ENCODE measurements at places on chromosomes 5 and 9. TPM values are rescaled to one million over a fixed set of nuclear protein-coding genes. Genes with fewer than 3 reads are reported as not detected.

The CLPTM1L gene
- total RNA-seq: 153 TPM

The TTC39B gene
- total RNA-seq: 46.9 TPM

The GKAP1 gene
- total RNA-seq: 5.4 TPM

The MYOZ3 gene
- total RNA-seq: 1.7 TPM

The GPX3 gene
- total RNA-seq: 1,259 TPM

The ZNF366 gene
- total RNA-seq: 12.2 TPM

The SHOC1 gene
- total RNA-seq: not detected

The CCL27 gene
- not detected for total RNA-seq

The FOXD4L6 gene
- not detected for total RNA-seq

The PCDHGA7 gene
- total RNA-seq: 2.5 TPM

The DOCK8 gene
- 83.4 TPM for total RNA-seq

- no peaks in the 10 kb centered on the region for H3K36me3 ChIP-seq
- no peak overlapping the region for H3K27ac ChIP-seq
- peak; percentile 65 for DNase-seq
- no peak overlapping the region for H3K4me3 ChIP-seq
- H3K27me3 ChIP-seq: no peaks in the 10 kb centered on the region
- peaks cover 8% of the 10 kb centered on the region for H3K4me1 ChIP-seq
Observed at GRCh38 chr5:178336889-178337288, 104.3 kb upstream of the PHYKPL start.

DNA sequence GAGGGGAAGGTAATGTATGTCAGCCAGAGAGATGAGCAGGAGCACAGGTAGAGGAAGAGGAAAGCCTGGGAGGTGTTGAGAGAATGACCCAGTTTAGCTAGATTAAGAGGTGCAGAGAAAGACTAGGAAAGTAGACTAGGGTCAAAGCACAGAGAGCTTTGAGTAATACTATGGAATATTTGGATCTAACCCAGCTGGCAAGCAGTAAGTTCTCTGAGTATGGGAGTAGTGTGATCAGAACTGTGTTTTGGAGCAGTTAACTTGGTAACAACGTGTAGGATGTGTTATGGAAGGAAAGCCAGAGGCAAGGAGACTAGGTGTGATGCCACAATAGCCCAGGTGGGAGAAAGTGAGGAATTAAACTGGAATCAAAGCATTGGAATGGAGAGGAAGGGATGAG is 84.9 kb upstream of the PTGER4 start:
- H3K36me3 ChIP-seq: no peaks in the 10 kb centered on the region
- no peaks in the 10 kb centered on the region for H3K27me3 ChIP-seq
- H3K4me3 ChIP-seq: no peak overlapping the region
- H3K27ac ChIP-seq: no peak overlapping the region

- H3K4me3 ChIP-seq: no peak overlapping the region
- no peaks in the 10 kb centered on the region for H3K4me1 ChIP-seq
- no peak overlapping the region for H3K27ac ChIP-seq
- no peak for DNase-seq
Observed at GRCh38 chr5:158525663-158526062, 574.1 kb downstream of the EBF1 start.

- peaks cover 94% of the 10 kb centered on the region for H3K36me3 ChIP-seq
- no peaks in the 10 kb centered on the region for H3K27me3 ChIP-seq
- H3K4me3 ChIP-seq: no peak overlapping the region
Observed at GRCh38 chr5:10427201-10427600, 14.5 kb upstream of the ROPN1L start.

- no peak overlapping the region for H3K4me3 ChIP-seq
- H3K27me3 ChIP-seq: no peaks in the 10 kb centered on the region
- H3K4me1 ChIP-seq: no peaks in the 10 kb centered on the region
Observed at GRCh38 chr5:96638561-96638960, 23.6 kb upstream of the CAST start.

DNA sequence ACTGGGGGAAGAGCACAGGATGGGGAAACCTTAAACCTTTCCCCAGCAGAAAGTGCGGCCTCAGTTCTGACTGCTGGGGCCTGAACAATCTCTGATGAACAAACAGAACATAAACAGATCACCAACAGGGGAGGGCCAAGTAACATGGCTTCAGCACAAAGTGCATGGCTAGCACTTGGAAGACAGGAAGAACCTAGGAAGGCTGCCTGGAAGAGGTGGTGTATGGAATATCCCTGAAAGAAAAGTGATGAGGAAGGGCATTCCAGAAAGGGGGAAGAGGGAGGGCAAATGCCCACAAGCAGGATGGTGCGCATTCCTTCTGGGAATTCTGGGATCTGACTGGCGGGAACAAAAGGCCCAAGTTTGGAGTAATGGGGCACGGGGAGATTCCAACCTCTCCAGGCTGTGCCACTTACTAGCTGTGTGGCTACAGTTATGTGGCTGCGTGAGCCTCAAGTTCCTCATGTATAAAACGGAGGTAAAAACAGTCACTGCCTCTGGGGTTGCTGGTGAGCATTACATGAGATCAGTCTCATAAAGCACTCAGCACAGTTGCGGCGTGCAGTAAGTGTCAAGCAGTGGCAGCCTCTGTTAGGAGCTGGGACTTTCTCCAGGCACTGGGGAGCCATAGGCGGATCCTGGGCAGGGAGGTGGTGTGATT is 1.6 kb downstream of the PDGFRB start:
- no peaks in the 10 kb centered on the region for H3K4me1 ChIP-seq
- DNase-seq: no peak
- H3K27me3 ChIP-seq: peaks cover 6% of the 10 kb centered on the region
- peak overlapping the region; percentile 77 for H3K27ac ChIP-seq
- peaks cover 5% of the 10 kb centered on the region for H3K36me3 ChIP-seq

DNA sequence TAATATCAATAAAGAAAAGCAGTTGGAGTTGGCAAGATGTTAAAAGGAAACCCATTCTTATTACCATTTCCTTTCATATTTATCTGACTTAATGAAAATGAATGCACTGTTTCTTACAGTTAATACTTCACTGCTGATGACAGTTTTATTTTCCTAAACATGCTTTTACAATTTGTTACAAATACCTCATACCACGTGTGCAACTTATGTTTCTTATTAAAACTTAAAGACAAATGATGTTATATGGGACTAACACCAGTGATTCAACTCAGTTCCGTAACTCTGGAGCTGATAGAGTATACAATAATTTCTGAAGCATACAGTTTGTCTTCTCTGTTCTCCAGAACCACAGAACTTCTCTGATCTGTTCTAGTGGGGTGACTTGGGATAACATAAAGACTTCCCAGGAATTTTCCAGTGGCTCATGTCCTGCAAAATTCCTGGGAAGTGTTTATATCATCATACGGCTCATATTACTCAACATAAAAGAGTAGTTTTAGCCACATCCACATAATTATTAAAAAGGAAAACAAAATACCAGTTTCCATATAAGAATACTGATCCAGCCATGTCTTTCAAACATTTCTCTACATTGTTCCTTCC is 1259.0 kb upstream of the C9orf72 start:
- DNase-seq: no peak
- no peaks in the 10 kb centered on the region for H3K4me1 ChIP-seq
- H3K36me3 ChIP-seq: no peaks in the 10 kb centered on the region
- no peak overlapping the region for H3K27ac ChIP-seq

DNA sequence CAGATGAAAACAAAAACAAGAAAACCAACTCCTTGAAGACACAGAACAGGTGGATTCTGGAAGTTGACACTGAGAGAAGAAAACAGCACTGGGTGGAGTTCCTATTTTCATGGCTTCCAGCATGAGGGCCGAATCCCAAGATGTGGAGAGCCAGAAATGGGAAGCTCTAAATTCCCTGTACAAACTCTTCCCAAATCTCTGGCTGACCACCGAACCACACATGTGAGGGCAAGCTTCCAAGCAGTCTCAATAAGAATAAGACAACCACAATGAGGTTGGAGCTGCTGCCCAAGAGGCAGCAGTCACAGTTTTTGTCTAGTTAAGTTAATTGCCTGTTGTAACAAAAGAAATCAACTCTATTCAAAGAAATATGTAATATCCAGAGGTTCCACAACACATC is 339.3 kb upstream of the SLC30A5 start:
- no peak overlapping the region for H3K27ac ChIP-seq
- H3K27me3 ChIP-seq: no peaks in the 10 kb centered on the region
- no peak overlapping the region for H3K4me3 ChIP-seq
- no peaks in the 10 kb centered on the region for H3K36me3 ChIP-seq
- no peaks in the 10 kb centered on the region for H3K4me1 ChIP-seq

DNA sequence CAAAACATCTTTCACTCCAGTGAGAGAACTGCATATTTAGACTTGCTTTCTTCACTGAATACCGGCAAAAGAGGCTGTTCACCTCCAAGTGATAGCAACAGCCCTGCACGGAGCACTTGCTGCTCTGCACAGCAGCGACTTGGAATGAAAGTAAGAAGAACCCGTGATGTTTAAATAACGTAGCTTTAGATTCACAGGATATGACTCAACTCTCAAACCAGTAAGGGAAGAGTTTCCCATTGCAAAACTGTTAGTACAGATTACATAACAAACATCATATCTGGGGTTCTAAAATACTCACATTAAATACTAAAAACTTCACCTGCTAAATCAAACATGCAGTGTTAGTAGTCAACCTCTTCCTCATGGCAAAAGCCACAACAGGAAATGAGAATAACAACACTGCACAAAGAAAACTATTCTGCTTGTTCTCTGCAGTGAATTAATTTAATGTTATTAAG is 203.4 kb downstream of the MCTP1 start:
- peak; percentile 77 for DNase-seq
- peak overlapping the region; percentile 55 for H3K27ac ChIP-seq
- no peaks in the 10 kb centered on the region for H3K36me3 ChIP-seq
- no peaks in the 10 kb centered on the region for H3K27me3 ChIP-seq

DNA sequence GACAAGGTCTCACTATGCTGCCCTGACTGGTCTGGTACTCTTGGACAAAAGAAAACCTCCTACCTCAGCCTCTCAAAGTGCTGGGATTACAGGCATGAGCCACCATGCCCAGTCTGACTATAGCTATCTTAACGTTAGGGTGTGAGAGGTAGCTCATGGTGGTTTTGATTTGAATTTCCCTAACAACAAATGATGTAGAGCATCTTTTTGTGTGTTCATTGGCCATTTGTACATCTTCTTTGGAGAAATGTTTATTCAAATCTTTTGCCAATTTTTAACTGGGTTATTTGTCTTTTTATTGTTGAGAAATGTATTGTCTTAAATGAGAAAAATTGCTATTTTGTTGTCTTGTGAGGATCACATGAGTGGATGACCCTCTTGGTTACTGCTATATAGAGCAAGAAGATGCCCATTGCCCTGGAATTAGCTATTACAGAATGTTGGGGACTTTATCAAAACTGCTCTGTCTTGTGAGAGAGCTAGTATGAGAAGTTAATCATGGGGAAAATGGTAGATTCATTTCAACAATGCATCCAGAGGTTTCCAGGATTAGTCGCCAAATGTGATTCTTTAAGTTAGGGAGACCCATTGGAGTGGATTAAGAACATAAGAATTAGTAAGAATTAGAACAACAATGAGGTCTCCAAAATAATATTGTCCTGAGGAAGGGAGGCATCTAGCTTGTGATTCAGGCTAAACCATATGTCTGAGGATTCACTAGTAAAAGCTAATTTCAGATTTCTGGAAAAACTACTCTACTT is 124.3 kb upstream of the MOCS2 start:
- H3K4me3 ChIP-seq: no peak overlapping the region
- no peaks in the 10 kb centered on the region for H3K36me3 ChIP-seq
- no peak overlapping the region for H3K27ac ChIP-seq
- H3K4me1 ChIP-seq: no peaks in the 10 kb centered on the region

DNA sequence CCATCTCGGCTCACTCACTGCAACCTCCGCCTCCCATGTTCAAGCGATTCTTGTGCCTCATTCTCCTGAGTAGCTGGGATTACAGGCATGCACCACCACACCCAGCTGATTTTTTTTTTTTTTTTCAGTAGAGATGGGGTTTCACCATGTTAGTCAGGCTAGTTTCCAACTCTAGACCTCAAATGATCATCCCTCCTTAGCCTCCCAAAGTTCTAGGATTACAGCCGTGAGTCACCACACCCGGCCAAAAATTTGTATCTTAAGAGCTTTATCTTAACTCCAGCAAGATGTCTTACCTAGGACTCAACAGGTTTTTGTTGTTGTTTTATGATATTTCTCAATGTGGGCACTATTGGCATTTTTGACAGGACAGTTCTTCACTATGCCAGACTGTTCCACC is 27.9 kb downstream of the LYRM7 start:
- H3K27ac ChIP-seq: no peak overlapping the region

- no peaks in the 10 kb centered on the region for H3K4me1 ChIP-seq
- H3K27ac ChIP-seq: no peak overlapping the region
- DNase-seq: no peak
- H3K36me3 ChIP-seq: no peaks in the 10 kb centered on the region
- no peak overlapping the region for H3K4me3 ChIP-seq
Observed at GRCh38 chr5:120086081-120086480, 378.0 kb upstream of the PRR16 start.

GRCh38 chr5:150386024-150386855 is 26.5 kb downstream of the CD74 start:
- H3K27me3 ChIP-seq: no peaks in the 10 kb centered on the region
- H3K4me3 ChIP-seq: no peak overlapping the region
- no peaks in the 10 kb centered on the region for H3K4me1 ChIP-seq
- no peak for DNase-seq
- no peak overlapping the region for H3K27ac ChIP-seq

DNA sequence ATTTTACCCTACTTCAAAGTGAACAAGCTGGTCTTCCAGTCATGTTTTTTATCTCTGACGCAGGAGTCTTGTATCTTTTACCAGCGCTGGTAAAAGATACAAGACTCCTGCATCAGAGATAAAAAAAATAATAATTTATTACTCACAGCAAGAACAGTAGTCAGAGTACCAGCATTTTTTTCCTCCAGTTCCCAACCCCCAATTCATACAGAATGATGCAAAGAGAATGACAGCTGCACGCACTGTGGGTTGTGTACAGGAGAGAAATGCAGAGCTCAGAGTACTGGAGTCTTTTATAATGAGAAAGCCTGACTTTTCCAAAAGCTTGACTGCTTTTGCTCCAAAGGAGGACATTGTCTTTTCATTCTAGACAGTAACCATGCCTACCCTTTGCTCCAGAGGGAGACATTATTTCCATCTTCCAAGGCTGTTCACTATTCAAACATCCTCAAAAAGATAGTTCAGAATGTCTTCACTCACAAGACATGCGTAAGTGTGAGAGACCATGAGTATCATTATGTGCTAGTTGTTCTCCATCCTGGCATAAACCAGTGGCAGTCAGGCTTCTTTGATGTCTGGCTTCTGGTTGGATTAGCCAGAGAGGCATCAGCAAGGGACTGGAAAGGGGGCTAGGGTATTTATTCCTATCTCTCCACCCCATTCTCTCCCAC is 14.3 kb upstream of the RANBP6 start:
- H3K36me3 ChIP-seq: no peaks in the 10 kb centered on the region
- H3K4me1 ChIP-seq: no peaks in the 10 kb centered on the region
- H3K4me3 ChIP-seq: no peak overlapping the region
- no peak for DNase-seq

DNA sequence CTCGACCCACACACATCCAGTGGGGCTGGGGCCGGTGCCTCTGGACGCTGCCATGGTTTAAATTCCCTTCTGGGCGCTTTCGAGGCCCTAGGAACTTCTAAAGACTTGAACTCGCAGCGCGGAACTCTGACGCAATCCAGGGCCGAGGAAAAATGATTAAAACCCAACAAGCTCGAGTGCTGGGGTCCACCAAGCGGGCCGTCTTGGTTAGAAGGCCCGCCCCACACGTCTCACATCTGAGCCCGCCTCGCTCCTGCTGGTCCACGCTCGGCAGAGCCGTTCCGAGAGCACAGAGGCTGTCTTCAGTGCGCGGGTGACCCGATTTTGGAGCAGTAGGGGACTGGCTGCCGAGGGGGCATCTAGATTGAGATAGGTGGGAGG is 1.5 kb downstream of the CRHBP start:
- DNase-seq: no peak
- peak overlapping the region; percentile 30 for H3K4me3 ChIP-seq
- H3K27ac ChIP-seq: no peak overlapping the region
- H3K36me3 ChIP-seq: no peaks in the 10 kb centered on the region
- peaks cover 10% of the 10 kb centered on the region for H3K4me1 ChIP-seq
- H3K27me3 ChIP-seq: peaks cover 38% of the 10 kb centered on the region

Measured in upper lobe of right lung (tissue), 1 donor.